OCI-M1 (cell line): ENCODE measurements at places on chromosomes 1 and 21.
A peak's percentile ranks its signal among the peaks of the same experiment; 100 is the strongest.

DNA sequence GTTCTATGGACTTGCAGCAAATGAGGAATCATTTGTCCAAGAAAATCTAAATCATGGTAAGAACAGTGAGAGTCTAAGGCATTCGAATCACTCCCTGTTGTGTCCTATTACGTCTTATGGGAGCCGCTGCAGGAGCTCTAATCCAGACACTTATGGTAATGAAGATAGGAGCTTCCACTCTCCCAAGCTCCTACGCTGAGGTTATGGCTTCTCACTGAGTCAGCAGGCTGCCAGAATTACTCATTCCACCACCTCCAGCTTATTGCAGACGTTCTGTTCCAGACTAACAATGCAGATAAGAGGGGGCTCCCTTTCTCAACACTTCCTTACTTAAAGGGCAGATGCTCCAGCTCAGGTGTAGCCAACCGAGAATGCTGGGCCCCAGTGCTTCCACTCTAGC, 212.6 kb downstream of the GREM2 start:
- peak; percentile 44 for DNase-seq

- peak; percentile 64 for DNase-seq
Observed at GRCh38 chr1:6414443-6414844, 5.3 kb downstream of the HES2 start.

GRCh38 chr1:178644308-178645120, 80.5 kb upstream of the RALGPS2 start:
- DNase-seq = peak; percentile 24

GRCh38 chr1:30684881-30685795, 38.2 kb downstream of the MATN1 start:
- DNase-seq = no peak

- DNase-seq = no peak
Observed at GRCh38 chr21:46091631-46092025, 6.3 kb upstream of the COL6A2 start.

- DNase-seq = no peak
Observed at GRCh38 chr1:230842801-230843200, 25.5 kb downstream of the C1orf198 start.

GRCh38 chr1:183871142-183871541, 66.2 kb downstream of the RGL1 start:
- DNase-seq = no peak

GRCh38 chr1:235112297-235113182, 16.1 kb downstream of the TOMM20 start:
- DNase-seq = peak; percentile 86

- DNase-seq = no peak
Observed at GRCh38 chr1:150622303-150622975, 7.0 kb downstream of the ENSA start.

DNA sequence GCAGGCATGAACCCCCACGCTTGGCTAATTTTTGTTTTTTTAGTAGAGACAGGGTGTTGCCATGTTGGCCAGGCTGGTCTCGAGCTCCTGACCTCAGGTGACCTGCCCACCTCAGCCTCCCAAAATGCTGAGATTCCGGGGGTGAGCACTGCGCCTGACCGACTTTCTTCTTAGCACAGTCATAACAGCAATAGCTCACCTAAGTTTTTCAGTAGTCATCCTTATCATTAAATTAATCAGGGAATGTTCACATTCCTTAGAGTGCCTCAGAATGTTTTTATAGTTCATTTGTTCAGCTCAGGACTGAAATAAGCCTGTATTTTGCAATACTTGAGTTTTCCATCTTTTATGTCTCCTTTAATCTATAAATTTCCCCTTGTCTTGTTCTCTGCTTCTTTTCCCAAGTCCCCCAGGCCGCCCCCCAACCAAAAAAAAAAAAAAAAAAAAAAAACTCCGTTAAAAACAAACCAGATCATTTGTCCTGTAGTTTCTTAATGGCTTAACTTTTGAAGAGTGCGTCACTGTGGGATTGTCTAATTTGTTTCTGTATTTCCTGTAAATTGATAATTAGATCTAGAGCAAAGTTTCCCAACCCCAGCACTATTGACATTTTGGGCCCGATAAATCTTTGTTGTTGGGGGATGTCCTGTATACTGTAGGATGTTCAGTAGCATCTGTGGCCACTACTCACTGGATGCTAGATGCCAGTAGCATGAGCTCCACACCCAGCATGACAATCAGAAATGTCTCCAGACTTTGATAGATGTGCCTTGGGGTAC, 120.7 kb downstream of the ITSN1 start:
- no peak for DNase-seq

GRCh38 chr1:85484264-85484663, 19.3 kb upstream of the DDAH1 start:
- DNase-seq = no peak

- DNase-seq = peak; percentile 70
Observed at GRCh38 chr1:88973520-88974137, 18.8 kb downstream of the KYAT3 start.

DNA sequence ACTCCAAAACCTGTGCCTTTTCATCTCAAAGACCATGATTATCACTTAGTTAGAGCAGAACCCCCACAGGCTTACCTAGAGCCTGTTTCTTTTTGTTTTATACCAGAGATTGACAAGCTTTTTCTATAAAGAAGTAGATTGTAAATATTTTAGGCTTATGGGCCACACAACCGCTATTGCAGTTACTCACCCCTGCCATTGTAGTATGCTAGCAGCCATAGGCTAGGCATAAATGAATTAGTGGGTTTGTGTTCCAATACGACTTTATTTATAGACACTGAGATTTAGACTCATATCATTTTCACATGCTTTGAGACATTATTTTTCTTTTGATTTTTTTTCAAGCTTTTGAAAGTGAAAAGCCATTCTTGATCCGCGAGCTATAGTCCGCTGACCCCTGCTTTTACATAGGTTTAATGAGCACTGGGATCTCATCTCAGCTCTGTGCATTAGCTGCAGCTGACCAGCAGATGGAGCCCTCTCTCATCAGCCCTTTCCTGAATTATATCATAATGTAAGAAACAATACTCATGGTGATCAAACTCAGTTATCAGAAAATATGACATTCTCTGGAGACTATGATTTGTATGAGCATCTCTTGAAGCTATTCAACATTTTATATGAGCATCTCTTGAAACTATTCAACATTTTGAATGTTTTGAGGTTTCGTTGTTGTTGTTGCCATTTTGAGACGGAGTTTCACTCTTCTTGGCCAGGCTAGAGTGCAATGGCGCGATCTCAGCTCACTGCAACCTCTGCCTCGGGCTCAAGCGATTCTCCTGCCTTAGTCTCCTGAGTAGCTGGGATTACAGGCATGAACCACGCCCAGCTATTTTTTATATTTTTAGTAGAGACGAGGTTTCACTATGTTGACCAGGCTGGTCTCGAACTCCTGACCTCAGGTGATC, 111.9 kb upstream of the L1TD1 start:
- peak; percentile 62 for DNase-seq

DNA sequence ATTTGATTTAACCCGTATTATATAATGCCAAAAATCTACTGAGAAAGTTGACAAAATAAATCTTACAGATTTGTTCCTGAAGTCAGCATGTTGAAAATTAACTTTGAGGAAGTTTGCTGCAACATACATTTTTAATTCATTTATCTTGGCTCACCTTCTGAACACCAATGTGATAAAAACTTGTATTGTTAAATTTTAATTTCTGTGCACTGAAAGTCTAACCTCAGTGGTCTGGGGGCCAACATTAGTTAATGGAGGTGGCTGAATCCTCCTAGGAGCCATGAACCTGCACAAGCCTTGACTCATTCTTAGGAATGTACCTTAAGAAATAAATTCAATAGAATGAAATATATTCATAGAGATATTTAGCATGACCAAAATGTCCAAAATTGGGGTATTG, 95.3 kb downstream of the ADSS2 start:
- no peak for DNase-seq

DNA sequence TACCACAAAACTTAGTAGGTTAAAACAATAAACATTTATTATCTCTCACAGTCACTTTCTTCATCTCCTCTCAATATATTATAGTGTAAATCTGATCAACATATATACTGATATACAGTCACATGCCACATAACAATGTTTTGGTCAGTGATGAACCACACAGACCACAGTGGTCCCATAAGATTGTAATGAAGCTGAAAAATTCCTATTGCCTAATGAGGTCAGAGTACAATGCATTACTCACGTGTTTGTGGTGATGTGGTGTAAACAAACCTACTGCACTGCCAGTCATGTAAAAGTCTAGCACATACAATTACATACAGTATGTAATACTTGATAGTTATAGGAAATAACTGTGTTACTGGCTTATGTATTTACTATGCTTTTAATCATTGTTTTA, 30.1 kb downstream of the OLFML3 start:
- DNase-seq = peak; percentile 29

DNA sequence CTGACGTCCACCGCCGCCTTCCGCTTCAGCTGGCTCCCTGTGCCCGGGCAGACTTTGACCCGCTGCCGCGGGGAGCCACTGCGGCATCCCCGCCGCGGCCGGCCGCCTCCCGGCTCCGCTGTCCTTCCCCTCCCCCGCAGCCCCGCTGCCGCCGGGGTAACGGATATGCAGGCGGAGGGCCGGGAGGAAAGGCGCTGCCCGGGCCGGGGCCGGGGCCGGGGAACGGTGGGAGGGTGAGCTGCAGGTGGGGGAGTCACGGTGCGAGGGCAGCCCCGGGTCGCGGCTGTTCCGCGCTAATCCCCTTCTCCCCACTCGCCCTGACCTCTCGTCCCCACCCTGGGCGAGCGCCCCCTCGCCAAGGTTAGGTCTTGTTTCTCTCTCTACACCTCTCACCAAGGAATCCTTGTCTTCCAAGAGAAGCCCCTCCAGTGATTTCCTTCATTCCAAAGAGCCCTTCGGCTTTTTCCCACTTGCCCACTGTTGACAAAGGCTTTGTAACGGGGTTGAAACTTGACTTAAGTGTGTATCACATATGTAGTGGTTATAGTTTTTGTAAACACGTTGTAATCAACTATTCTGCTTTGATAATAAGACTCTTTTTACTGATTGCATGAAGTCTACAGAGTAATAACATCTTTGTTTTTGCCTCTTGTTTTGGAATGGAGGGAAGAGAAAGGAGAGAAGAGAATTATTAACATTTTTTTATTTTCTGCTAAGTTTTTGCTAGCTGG, 669 bp downstream of the XPR1 start:
- peak; percentile 82 for DNase-seq

DNA sequence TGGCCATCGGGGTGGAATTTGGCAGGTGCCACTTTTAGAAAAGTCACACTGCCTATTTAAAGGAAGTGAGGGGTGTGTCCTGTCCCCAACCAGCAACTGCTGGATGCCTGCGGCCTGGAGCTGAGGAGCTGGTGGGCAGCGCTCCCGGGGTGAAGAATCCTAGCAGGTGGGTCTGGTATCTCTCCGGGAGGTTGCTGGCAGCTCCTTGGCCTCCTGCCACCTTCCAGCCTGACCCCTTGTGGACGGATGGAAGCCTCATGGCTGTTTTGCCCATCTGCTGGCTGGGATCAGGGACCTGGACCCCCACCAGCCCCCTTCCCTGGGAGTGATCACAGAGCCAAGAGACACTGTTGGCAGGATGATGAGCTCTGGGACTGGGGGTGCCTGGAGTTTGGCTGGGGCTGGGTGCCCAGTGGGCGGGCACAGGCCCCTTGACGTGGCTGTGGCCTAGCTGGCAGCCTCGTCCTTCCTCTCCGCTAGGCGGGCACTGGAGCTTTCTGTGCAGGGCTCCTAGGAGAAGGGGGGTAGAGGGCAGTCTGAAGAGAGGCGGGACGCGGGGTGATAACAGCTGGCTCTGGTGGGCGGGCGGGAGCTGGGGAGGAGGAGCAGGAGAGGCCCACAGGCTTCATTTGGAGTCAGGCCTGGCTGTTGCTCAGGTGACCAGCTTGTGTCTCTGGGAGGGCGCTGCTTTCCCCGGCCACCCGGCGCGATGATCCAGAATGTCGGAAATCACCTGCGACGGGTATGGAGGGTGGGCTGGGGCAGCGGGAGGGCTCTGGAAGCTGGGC, at the start of gene ACOT11:
TSS of gene ACOT11 (plus strand) at position 628 of the 788 bp plus-strand sequence. CDS start at position 710, 82 bp downstream.
- DNase-seq = no peak

DNA sequence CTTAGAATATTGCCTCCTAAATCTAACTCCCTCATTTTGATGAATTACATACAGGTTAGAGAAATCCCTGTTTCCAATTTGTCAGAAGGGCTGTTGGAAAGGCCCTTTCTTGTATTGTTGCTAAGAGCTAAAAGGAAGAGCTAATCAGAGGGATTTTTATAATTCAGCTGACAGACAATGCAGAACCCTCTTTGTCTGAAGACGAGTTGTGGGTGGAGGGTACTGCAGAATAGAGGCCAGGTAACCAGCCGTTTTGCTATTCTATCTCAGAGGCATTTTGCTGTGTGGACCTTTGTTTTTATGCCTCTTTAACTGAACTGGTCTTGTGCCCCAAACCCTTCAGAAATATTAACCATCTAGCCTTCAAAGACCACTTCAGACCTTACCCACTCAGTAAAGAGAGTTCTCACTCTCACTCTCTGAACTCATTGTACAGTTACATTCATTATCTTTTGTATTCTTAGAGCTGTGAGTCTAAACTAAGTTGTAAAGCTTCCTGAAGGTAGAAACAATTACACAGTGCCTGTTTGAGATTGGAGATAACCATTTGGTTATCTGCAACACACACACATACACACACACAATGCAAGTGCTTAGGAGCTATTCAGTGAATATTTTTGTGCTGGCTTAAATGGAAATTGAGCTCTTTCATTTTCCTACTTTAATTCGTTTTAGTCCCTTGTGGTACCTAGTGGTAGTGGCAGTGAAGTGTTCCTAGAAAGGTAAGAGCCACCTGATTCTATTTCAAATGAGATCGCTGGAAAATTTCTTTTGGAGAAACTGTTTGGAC, 19.7 kb downstream of the KPNA6 start:
- peak; percentile 87 for DNase-seq

DNA sequence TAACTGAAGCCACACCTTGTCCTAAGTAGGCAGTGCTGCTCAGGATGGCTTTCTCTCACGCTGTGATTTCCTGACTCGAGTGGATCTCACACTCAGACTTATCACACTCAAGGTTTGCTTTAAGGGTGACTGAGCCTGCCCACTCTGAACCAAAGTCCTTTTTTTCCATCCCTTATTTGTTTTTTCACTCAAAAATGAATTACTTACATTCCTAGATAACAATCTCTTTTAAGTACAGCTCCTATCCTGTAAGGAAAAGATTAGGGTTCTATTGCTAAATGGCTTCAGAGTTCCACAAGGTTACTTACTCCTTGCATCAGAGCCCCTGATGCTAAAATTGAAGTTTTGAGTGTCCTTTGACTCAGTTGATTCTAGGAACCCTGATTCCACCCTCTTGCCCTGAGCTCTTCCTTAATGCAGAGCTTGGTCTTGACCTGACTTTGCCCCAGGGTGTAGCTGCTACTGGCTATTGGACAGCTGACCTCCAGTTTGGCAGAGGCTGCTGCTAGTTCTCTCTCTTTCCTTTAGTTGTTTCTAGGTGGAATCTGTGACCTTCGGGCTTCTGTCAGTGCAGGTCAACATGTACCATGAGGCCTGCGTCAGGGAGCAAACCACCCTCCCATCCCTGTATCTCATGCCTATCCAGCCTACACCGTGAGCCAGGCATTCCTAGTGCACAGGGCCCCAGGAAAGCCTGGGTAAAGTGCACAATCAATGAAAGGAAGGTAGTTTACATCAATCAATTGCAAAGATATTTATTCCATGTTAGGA, 80.1 kb upstream of the CD55 start:
- DNase-seq = peak; percentile 62

GRCh38 chr1:205287076-205287475, 34.5 kb downstream of the NUAK2 start:
- DNase-seq = no peak

- DNase-seq = no peak
Observed at GRCh38 chr1:68093737-68094136, 43.3 kb upstream of the DIRAS3 start.

GRCh38 chr1:7582460-7582972, 188.6 kb upstream of the VAMP3 start:
- no peak for DNase-seq
